ENCODE measurements at places on chromosomes 3 and 15.
A peak's percentile ranks its signal among the peaks of the same experiment; 100 is the strongest.

GRCh38 chr15:44264148-44264547 is 24.4 kb upstream of the GOLM2 start:
- DNase-seq, result no peak

DNA sequence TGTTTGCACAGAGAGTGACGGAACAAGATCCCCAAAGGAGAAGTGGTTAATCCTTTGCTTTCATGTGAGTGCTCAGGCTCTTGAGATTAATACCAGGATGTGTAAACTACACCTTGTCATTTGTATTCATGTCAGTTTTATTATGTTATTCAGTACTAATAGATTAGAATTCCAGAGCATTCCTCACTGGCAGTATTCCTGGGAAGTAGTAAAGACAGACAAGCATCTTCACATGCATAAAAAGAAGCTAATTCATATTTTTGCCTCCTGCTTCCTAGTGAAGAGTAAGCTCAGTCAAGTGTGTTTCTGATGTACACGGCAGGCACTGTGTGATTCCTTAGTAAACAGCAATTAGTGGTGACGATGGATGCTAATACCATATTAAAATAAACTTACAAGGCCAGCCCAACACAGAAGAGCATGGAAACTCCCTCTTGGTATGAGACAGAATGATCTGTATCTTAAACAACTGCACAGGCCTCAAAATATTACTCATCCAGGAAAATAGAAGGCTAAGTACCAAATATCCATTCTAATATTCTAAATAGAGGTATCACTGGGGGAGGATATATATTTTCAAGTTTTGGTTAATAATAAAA is 336.8 kb upstream of the MCTP2 start:
- no peak for DNase-seq

DNA sequence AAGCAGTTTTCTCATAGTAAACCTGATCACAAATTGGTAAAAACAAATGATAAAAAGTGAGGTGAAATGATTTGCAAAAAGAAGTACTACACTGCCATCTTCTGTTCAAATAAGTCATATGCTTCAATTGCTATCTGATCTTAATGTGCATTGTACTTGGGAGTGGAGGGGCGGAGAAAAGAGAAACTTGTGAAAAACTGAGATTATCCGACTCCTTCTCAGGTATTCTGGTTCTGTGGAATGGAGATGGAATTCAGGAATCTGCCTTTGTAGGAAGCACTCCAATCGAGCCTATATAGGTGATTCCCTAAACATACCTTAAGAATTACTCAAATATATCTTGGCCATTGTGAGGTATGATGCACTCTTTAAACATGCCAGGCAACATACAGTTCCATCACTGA is 180.6 kb downstream of the CHL1 start:
- no peak for DNase-seq

DNA sequence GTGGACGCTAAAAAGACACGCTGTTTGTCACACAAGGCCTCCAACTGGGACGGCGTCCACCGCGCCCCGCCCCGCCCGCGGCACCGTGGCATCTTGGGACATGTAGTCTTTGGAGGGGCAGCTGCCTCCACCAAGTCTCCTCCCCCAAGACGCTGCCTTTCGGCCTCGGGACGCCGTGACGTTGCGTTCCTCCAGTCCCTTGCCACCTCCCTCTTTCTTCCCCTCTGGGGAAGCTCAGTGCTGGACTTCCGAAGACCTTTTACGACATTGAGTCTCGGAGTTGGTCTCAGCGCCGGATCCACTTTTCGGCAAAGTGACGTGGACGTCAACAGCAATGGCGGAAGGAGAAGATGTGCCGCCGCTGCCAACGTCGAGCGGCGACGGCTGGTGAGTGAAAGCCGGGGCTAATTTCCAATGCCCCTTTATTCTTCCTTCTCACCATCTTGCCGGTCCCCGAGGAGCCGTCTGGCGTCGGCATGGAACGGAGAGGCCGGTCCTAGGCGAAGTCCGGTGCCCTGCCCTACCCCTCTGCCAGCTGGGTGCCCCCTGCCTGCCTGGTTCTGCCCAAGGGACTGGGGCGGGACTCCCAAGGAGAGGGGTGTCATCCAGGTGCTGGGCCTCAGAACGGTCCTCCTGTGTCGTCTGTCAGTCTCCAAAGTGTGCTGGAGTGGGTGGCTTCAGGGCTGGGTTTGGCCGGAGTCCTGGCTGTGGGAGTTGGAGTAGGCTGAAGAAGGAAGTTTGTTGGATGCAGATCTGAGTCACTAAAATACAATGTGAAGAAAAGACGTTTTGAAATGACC is at the start of gene TBC1D23:
TSS of gene TBC1D23 (plus strand) at position 308 of the 800 bp plus-strand sequence. CDS start at position 335, 27 bp downstream.
- peak; percentile 97 for DNase-seq

GRCh38 chr3:4125576-4125975 is 177.6 kb upstream of the SETMAR start:
- no peak for DNase-seq

DNA sequence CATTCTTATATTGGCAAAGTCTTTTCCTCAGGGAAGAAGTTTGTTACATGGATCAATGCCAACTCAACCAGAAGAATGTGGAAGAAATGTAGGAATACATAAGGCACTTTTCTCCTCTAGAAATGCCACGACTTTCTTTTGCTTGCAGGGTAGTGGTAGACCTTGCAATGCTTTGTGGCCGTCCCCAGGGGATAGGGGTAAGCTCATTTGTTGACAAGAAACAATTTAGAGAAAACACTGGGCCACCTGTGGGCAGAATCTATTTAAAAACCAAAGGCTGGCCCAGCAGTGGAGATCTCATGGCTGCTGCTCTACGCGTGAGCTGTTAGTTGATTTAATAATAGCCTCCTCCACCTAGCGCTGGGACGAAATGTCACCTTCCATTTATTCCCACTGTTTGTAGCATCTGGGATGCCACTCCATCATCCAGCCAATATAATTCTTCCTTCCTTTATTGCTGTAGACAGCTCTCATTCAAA is 64.6 kb upstream of the PFN2 start:
- DNase-seq, result no peak

DNA sequence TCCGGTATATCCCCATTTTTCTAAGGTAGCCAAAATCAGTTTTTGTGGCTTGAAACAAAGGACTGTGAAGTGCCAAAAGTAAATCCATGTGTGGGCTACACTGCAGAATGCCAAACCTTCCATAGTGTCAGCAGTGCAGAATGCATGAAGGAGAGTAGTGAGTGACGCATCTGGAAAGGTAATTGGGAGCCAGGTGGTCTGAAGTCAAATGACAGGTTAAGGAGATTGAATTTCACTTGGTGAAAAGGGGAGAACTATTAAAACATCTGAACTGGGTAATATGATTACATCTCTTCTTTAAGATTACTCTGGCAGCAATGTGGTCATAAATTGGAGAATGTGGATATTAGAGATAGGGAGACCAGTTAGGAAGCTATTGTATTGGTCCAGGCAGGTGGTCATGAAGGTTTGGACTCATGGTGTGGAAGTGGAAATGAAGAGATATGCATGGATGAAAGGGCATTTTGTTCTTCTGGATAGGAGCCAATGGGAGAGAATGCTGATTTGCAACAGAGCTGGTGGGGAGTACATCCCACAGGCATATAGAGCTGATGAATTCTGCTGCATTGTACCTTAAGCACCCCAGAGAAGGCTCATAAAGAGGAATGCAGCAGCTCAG is 118.2 kb downstream of the ECT2 start:
- DNase-seq, result no peak

DNA sequence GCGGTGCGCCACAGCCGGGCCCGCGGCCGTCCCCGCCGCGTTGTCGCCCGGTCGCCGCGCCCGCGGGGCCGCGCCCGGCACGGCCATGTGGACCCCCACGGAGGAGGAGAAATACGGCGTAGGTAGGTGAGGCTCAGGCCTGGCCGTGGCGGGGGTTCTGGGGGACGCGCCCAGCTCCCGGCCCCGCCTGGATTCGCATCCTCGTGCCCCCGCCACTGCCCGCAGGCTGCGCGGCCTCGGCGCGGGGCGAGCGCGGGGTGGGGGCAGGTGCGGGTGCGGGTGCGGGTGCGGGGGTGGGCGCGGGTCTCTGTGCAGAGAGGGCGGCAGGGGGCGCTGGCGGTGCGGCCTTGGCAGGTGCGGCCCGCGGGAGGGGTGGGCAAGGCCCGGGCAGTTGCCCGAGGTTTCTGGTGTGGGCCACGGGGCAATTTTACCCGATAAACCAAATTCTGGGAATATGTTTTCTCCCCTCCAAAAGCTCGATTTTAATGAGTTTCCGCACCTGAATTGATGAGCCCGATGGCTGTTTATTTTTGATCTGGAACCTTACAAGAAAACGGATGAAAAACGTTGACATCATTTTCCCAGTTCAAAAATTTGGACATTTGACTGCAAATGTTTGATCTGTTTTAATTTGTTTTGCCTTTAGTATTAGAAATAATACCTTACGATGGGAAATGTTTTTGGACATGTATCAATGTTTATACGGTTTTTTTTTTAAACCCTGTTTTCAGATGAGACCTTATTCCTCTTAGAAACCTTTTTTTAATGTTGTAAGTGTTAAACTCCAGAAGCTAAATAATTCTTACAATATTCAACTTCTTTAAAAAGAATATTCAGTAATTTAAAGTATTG is 678 bp downstream of the DOCK3 start:
- no peak for DNase-seq

DNA sequence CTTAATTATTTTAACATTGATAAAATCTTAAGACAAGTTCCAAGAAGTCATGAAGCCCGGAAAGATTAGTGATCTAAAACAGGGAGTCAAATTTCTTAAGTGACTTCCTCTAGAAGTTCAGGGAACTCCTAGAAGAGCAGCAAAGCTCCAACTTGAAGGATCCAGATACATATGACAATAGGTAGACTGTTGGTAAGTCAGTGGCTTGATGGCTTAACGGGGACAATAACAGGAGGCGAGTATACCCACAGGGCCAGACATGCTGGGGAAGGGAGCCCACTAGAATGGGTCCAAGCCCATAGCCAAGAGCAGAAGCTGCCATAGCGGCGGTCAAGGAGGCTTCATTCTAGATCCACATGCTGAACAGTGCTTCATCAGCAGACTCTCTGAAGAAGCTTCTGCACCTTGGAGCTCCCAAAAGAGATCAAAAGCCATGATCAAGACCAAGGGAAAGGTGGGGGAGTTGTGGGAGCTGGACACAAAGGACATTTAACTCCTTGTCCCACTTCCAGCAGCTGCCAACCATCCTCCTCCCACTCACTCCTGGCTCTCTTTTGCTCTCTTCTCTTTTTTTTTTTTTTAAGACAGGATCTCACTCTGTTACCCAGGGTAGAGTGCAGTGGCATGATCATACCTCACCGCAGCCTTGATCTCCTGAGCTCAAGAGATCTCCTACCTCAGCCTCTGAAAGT is 10.2 kb upstream of the CA12 start:
- peak; percentile 52 for DNase-seq

DNA sequence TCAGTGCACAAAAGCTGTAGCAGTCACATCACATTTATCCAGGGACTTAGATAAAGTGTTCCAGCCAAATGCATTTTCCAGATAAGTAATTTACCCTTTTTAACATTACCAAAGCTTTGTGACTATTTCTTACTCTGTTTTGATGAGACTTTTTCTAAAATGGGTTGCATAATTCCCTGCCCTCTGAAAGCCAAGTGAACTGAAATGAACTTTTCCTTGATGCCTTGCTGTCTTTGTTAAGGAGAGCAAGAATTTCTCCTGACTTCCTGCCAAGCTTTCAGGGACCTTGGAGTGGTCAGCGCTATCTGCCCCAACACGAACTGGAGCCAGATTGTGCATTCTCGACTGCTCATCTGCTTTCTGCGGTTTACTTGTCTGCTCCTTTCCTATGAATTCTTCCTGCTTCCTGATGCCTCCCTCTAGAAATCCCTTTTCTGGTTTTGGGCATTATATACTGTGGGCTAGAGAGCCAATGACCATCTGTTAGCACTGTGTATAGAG is 34.8 kb downstream of the EIF4E3 start:
- DNase-seq, result peak; percentile 86

DNA sequence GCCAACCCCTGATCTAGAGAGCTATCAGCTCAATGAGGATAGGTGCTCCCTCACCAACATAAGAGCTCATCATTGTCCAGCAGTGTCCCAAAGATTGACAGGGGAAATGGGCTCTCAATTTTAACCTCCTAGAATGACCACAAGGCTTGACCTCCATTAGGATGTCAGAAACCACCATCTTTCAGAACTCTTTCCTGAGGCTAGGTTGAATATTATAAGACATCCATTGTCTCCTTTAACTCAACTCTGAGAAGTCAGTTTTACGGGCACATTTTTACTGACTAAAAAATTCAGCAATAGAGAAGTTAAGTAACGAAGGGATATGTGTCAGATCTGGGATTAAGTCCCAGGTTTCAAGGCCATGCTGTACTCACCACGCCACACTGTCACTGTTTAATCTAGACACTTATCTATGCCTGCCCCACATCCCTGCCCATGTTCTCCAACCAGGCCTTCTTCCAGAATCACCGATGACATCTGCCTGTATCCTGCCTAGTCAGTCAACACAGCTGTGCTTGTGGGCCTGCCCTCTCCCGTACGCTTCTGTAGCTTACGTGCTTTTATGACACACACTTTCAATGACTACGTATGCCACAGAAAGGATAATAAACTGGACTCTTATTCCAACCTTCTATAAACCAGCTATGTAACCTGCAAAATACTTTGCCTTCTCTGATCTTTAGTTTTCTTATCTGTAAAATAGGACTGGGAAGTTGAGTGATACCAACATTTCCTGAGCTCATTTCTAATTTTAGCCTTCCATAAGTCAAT is 17.1 kb upstream of the MUC13 start:
- DNase-seq, result no peak

DNA sequence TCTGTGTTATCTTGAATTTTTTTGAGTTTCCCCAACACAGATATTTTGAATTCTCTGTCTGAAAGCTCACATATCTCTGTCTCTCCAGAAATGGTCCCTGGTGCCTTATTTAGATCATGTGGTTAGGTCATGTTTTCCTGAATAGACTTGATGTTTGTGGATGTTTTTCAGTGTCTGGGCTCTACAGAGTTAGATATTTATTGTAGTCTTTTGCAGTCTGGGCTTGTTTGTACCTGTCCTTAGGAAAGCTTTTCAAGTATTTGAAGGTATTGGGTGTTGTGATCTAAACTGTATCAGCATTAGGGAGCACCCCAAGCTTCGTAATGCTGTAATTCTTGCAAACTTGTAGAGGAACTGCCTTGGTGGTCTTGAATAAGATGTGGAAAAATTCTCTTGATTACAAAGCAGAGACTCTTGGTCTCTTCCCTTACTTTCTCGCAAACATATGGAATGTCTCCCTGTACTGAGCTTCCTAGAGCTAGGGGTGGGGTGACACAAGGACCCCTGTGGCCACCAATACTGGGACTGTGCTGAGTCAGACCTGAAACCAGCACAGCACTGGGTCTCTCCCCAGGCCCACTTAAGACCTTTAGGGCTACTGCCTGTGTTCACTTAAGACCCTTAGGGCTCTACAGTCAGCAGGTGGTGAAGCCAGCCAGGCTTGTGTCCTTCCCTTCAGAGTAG is 26.5 kb downstream of the TM4SF18 start:
- DNase-seq, result no peak

DNA sequence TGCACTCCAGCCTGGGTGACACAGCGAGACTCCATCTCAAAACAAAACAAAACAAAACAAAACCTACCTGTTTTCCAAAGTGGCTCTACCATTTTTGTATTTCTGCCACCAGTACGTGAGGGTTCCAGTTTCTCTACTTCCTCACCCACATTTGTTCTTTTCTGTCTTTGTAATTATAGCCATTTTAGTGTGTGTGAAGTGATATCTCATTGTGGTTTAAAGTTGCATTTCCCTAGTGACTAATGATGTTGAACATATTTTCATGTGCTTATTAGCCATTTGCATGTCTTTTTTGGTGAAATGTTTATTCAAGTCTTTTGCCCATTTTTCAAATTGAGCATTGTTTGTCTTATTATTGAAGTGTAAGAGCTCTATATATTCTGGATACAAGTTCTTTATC is 50.7 kb downstream of the TRA2B start:
- DNase-seq, result no peak

- DNase-seq, result no peak
Observed at GRCh38 chr3:117572786-117573185, 863.2 kb downstream of the TUSC7 start.

Measured in RWPE2 (cell line).